ENCODE measurements at places on chromosomes 5 and 9. TPM values are rescaled to one million over a fixed set of nuclear protein-coding genes. Genes with fewer than 3 reads are reported as not detected.

The ADAMTS12 gene
- total RNA-seq, result 11.5 TPM

The SLC46A2 gene
- 0.07 TPM for total RNA-seq

The NRG2 gene
- total RNA-seq, result 0.73 TPM

The RHOBTB3 gene
- 9.9 TPM for total RNA-seq

The PDGFRB gene
- total RNA-seq, result 7.9 TPM

The TRIM36 gene
- 20.0 TPM for total RNA-seq

The TMEM171 gene
- 1.8 TPM for total RNA-seq

The FIBCD1 gene
- total RNA-seq, result 8.8 TPM

GRCh38 chr9:79184831-79185230, 386.9 kb upstream of the TLE4 start:
- no peak for DNase-seq
- H3K4me1 ChIP-seq, result peaks cover 9% of the 10 kb centered on the region
- H3K27me3 ChIP-seq, result no peaks in the 10 kb centered on the region
- no peak overlapping the region for H3K4me3 ChIP-seq
- H3K27ac ChIP-seq, result no peak overlapping the region

DNA sequence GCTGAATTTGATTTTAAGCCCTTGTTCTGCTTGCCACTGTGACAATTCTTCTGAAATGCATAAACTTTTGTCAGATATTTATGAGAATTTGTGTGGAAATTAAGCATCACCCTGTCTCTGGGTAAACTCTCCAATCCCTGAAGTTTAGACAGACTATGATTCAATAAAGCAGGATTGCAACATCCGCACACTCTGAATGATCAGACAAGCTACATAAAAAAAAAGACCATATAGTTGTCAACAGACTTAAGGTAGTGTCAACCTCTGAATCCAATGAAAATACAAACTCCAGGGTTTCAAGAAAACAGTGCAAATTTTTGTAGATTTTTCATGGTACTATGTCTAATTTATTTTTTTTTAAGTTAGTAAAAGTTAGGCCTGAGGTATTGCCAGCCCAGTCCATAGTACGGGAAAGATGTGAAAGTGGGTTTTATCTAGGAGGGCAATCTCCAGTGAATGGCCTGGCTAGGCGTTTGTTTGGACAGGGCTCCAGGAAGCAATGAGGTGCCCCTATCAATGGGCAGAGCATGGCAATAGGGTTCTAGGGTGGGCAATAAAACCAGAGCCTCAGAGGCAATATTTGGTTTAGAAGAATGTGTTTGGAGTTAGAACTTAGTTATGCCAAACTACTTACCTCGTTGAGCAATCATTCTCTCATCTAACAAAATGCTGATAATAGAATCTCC, 762.6 kb upstream of the SEMA6A start:
- no peak overlapping the region for H3K4me3 ChIP-seq
- no peak for DNase-seq
- H3K27me3 ChIP-seq, result no peaks in the 10 kb centered on the region

GRCh38 chr5:160432196-160432595, 10.5 kb downstream of the PTTG1 start:
- H3K27ac ChIP-seq, result no peak overlapping the region
- no peak for DNase-seq
- H3K27me3 ChIP-seq, result no peaks in the 10 kb centered on the region
- peaks cover 26% of the 10 kb centered on the region for H3K36me3 ChIP-seq

DNA sequence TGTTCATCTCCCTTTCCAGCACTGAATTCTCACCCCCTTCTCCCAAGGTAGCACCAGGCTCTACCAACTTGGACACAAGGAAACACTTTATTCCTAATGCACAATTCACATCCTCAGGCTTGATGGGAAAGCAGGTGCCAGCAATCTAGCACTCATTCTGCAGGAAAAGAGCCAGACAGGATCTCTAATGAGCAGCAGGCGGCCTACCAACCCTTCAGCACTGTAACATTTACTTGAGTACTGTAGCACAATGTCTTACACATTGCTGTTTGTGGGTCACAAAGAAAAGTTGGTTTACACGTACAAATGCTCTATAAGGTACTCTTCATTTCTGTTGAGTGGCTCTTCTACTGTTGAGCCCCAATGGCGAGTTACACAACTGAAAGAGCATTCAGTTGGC, 254.4 kb downstream of the MLLT3 start:
- H3K4me1 ChIP-seq, result peaks cover 6% of the 10 kb centered on the region
- DNase-seq, result no peak
- H3K4me3 ChIP-seq, result no peak overlapping the region
- peak overlapping the region; percentile 65 for H3K27ac ChIP-seq
- no peaks in the 10 kb centered on the region for H3K27me3 ChIP-seq

DNA sequence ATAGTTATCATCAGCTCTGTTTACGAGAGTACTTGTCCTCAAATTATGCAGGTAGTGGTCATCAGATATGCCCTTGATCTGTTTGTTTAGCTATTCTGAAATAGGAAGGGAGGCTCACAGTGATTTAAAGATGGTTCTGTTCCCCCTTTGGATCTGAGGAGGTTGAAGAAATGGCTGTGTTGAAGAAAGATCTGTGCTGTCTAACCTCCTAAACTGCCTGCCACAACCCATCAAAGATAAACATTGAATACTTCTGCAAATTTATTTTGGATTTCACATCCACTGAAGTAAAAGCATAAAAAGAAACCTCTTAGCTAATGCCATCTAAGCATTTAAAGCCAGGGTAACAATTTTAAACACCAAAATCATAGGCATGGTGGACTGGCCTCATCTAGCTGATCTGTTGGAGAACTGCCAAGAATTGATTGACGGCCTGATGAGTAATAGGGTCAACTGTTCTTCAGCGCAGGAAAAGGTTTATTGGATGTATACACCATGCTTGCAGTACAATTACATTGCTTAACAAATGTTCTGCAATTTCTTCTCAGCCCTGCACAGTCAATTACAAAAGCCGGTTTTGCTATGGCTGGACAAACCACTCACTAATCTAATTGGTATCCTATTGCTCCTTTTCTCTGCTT, 97.6 kb downstream of the SEMA6A start:
- peaks cover 97% of the 10 kb centered on the region for H3K36me3 ChIP-seq
- H3K4me1 ChIP-seq, result peaks cover 3% of the 10 kb centered on the region
- DNase-seq, result no peak

DNA sequence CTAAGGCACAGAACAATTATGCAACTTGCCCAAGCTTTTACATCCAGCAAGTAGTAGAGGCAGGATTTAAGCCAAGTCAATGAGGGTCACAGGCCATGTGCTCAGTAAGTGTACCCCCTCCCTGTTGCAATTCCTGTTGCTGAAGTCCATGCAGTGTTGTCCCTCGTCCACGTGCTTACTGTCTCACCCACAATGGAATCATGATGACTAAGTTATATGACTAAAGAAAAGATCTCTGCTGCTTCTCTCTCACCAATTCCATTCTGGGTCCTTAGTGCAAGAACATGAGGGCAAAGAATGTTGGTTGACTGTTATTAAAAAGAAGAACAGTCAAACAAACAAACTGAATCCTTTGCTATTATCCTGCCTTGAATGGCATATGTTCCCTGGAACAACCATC, 233.6 kb upstream of the SLC24A2 start:
- no peaks in the 10 kb centered on the region for H3K27me3 ChIP-seq
- no peak overlapping the region for H3K4me3 ChIP-seq
- no peak for DNase-seq
- no peaks in the 10 kb centered on the region for H3K36me3 ChIP-seq

- H3K4me1 ChIP-seq, result peaks cover 30% of the 10 kb centered on the region
- peaks cover 8% of the 10 kb centered on the region for H3K27me3 ChIP-seq
- no peak overlapping the region for H3K27ac ChIP-seq
- no peak for DNase-seq
Observed at GRCh38 chr5:68628082-68628814, 412.7 kb downstream of the PIK3R1 start.

GRCh38 chr9:115482747-115483146, 364.8 kb upstream of the TNC start:
- H3K27me3 ChIP-seq, result no peaks in the 10 kb centered on the region
- peak overlapping the region; percentile 10 for H3K27ac ChIP-seq
- no peak for DNase-seq
- peaks cover 84% of the 10 kb centered on the region for H3K4me1 ChIP-seq

GRCh38 chr9:104412238-104412637, 91.8 kb upstream of the OR13F1 start:
- peaks cover 53% of the 10 kb centered on the region for H3K36me3 ChIP-seq
- H3K27ac ChIP-seq, result no peak overlapping the region
- DNase-seq, result no peak
- H3K4me3 ChIP-seq, result no peak overlapping the region
- no peaks in the 10 kb centered on the region for H3K4me1 ChIP-seq
- H3K27me3 ChIP-seq, result no peaks in the 10 kb centered on the region

GRCh38 chr5:108382784-108383330, 959 bp upstream of the FBXL17 start:
- peaks cover 20% of the 10 kb centered on the region for H3K4me1 ChIP-seq
- H3K27ac ChIP-seq, result peak overlapping the region; percentile 54
- H3K36me3 ChIP-seq, result no peaks in the 10 kb centered on the region
- no peaks in the 10 kb centered on the region for H3K27me3 ChIP-seq

- no peaks in the 10 kb centered on the region for H3K27me3 ChIP-seq
- DNase-seq, result no peak
- H3K4me1 ChIP-seq, result peaks cover 9% of the 10 kb centered on the region
- no peak overlapping the region for H3K27ac ChIP-seq
Observed at GRCh38 chr5:173501271-173501670, 115.2 kb downstream of the BOD1 start.

DNA sequence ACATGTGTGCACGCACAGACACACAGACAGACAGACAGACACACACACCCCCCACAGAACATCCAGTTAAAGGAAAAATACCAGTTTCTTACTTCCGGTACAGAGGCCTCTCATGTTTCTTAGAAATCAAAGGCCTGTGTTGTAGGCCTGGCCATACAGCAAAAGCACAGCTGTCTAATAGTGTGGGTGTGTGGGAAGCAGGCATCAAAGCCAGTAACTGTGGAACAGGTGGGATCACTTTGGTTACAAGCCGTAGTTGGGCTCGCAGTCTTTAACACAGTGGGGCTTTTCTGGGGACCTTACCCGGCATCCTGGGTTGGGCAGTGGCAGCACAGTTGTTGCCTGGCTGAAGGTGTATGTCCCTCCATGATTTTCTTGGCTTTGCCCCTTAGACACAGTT, 55.2 kb downstream of the FBXL7 start:
- peaks cover 66% of the 10 kb centered on the region for H3K4me1 ChIP-seq
- H3K36me3 ChIP-seq, result peaks cover 22% of the 10 kb centered on the region
- no peak overlapping the region for H3K4me3 ChIP-seq

DNA sequence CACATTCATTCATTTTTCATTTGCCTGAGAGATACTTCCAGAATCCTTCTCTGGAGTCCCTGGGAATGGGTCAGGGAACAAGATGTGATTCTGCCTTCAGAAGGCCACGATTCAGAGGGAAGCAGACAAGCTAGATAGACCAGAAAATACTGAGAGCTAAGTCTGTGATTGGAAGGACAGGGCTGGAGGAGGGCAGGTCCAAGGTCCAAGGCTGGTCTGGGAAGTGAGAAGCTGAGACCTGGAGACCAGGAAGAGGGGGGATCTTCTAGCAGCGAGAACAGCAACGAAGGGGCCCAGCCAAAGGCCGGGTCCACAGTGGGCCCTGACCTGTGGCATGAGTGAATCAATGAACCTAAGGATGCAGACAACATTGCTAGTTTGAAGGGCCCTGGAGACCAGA, 4.1 kb upstream of the IER5L start:
- H3K27ac ChIP-seq, result no peak overlapping the region
- H3K4me3 ChIP-seq, result no peak overlapping the region

- H3K27me3 ChIP-seq, result no peaks in the 10 kb centered on the region
- H3K4me1 ChIP-seq, result peaks cover 43% of the 10 kb centered on the region
- H3K4me3 ChIP-seq, result no peak overlapping the region
- DNase-seq, result no peak
- no peaks in the 10 kb centered on the region for H3K36me3 ChIP-seq
- no peak overlapping the region for H3K27ac ChIP-seq
Observed at GRCh38 chr5:88815050-88815789, 67.8 kb downstream of the MEF2C start.

GRCh38 chr5:68053202-68053601, 162.4 kb upstream of the PIK3R1 start:
- H3K27ac ChIP-seq, result no peak overlapping the region
- no peak overlapping the region for H3K4me3 ChIP-seq
- no peak for DNase-seq
- peaks cover 6% of the 10 kb centered on the region for H3K4me1 ChIP-seq
- H3K27me3 ChIP-seq, result no peaks in the 10 kb centered on the region

DNA sequence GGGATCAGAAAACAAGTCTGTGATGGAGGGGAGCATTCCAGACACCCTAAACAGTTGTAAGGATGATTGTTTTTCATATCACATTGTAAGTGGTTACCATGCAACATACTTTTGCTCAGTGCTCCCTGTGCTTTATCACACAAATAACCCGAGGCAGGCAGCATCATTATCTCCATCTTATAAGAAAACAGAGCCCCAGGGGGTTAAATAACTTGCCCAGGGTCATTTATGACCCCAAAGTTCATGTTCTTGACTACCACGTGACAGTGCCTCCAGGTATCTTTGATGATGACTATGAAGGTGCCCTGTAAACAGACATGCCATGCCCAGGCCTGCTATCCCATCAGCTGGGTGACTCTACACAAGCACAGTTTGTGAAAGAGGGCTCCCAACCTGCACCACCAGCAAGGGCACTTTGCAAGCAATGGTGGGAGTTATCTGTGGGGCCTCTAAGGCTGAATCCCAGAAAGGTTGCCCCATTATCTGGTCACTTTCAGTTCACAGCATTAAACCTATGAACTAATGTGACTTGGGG, 9.5 kb downstream of the GNPDA1 start:
- no peaks in the 10 kb centered on the region for H3K27me3 ChIP-seq
- no peak overlapping the region for H3K4me3 ChIP-seq
- H3K4me1 ChIP-seq, result no peaks in the 10 kb centered on the region
- DNase-seq, result no peak

- DNase-seq, result no peak
- peaks cover 7% of the 10 kb centered on the region for H3K36me3 ChIP-seq
- H3K27me3 ChIP-seq, result no peaks in the 10 kb centered on the region
- no peak overlapping the region for H3K27ac ChIP-seq
Observed at GRCh38 chr5:119238265-119239118, 117.3 kb upstream of the TNFAIP8 start.

- H3K36me3 ChIP-seq, result no peaks in the 10 kb centered on the region
- no peak overlapping the region for H3K4me3 ChIP-seq
- H3K27ac ChIP-seq, result no peak overlapping the region
- no peak for DNase-seq
Observed at GRCh38 chr5:58505971-58506640, 14.9 kb downstream of the GAPT start.

GRCh38 chr9:95206143-95206542, 111.4 kb downstream of the FANCC start:
- H3K4me3 ChIP-seq, result no peak overlapping the region
- H3K4me1 ChIP-seq, result peaks cover 23% of the 10 kb centered on the region
- H3K36me3 ChIP-seq, result no peaks in the 10 kb centered on the region
- no peaks in the 10 kb centered on the region for H3K27me3 ChIP-seq
- no peak overlapping the region for H3K27ac ChIP-seq

- H3K27me3 ChIP-seq, result no peaks in the 10 kb centered on the region
- peaks cover 31% of the 10 kb centered on the region for H3K4me1 ChIP-seq
- H3K4me3 ChIP-seq, result peak overlapping the region; percentile 93
- DNase-seq, result peak; percentile 42
- H3K27ac ChIP-seq, result peak overlapping the region; percentile 80
- H3K36me3 ChIP-seq, result no peaks in the 10 kb centered on the region
Observed at GRCh38 chr9:130713286-130713960, 19.8 kb downstream of the EXOSC2 start.

GRCh38 chr5:149320791-149321330, 24.4 kb upstream of the GRPEL2 start:
- no peak overlapping the region for H3K4me3 ChIP-seq
- peaks cover 18% of the 10 kb centered on the region for H3K4me1 ChIP-seq
- no peak for DNase-seq
- H3K27ac ChIP-seq, result no peak overlapping the region
- no peaks in the 10 kb centered on the region for H3K36me3 ChIP-seq

Measured in WTC11 (cell line).